ENCODE measurements at places on chromosomes 5 and 9.

DNA sequence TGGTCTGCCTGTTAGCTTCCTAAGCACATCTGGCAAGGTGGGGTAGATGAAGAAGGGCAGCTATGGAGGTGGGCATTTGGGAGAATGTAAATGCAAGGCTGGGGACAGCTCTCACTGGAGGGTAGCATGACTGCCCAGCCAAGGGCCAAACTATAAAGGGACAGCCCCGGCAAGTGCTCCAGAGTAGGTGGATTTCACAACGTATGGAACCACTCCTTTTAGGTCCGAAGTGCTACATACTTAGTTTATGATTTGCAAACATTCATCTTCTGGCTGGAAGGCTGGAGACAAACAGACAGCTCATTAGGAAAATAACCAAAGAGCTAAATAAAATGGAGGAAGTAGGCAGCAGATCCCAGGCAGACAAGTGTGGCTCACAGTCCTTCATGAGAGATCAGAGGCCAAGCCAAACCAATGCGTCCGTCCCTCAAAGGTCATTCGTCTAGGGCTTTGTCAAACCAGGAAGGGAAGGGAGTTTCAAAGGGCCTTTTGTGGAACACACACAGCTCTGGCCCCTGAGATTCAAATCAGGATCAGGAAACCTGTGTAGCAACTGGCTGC lies 42.5 kb upstream of the GLRX start:
- no peak for DNase-seq

DNA sequence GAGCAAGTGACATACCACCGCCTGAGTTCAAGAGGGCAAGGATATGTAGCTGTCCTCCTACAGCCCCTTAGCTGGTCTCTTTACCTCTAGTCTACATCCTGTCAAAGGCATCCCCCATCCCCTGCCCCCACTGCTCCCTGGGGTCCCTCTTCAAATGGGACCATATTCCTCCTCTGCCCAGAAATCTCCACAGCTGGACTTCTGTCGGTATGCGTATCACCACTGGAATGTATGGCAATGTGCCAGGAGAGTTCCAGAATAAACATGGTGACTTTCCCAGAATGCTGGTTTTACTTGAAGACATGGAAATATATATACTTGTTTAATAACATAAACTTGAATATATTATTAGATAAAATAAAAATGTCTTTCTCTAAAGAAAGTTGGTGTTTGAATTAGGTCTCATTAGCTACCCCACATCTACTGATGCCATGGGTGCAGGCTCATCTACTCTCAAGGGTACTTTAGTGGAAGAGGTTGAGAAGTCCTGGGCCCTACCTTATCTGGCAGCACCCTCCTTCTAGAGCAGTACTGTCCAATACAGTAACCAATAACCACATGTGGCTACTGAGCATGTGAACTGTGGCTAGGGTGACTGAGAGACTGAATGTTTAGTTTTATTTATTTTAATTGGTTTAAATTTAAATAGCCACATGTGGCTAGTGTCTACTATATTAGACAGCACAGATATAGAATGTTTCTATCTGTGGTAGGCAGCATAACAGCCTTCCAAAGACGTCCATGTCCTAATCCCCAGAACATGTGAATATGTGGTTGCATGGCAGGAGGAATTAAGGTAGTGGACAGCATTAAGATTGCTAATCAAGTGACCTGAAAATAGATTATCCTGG lies 181.7 kb upstream of the SLC30A5 start:
- no peak for DNase-seq

DNA sequence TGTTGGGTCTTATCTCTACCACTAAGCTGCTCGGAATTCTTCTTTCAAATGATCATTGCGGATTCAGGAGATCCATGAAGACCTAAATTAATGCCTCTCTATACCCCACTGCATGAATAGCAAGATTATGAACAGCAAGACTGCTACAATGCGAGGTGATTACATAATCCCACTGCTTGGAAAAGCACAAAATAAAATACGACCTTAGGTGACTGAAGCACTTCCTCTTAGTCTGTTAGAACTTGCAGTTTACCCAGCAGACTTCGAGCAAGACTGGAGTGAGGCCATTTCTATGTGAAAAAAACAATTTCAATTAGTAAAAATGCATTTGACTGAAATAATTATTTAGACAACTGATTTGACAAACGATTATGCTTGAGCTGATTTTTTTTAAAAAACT lies 59.8 kb downstream of the SH3RF2 start:
- no peak for DNase-seq

DNA sequence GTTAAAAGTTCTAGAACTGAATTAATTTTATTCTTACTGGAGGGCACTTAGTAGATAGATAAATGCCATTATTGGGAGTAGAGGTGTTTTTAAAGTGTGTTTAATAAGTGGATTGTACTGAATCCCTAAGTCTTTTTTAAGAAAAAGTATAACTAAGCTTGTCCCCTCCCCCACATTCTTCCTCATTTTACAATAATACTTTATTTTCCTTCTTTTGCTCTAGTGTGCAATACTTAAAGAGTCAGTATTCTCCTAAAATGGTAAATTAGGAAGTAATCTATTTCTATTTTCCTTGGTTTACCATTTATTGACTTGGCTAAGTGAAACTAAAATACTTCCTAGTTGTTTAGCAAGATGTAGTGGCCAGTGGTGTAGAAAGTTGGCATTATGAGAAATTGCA lies 11.6 kb downstream of the UBLCP1 start:
- DNase-seq = no peak

GRCh38 chr9:76564297-76564696 lies 105.3 kb downstream of the GCNT1 start:
- no peak for DNase-seq

DNA sequence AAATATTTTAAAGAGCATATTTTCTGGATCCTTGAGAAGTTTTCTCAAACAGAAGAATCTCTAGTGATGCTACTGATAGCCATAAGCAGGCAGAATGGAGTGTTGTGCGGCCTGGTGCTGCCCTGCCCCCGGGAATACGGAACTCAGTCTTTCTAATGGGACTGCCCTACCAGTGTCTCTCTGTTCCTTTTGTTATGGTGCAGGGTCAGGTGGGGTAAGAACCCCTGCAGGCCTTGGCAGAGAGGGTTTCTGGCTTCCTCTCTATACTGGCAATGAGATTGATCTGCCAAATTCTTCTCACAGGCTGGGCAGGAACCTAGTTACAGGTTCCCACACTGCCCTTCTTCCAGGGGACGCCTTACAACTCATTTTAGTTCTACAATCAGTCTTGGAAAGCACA lies 2.6 kb downstream of the IL5 start:
- no peak for DNase-seq

GRCh38 chr5:109126481-109126880 lies 283.3 kb downstream of the PJA2 start:
- DNase-seq = no peak

DNA sequence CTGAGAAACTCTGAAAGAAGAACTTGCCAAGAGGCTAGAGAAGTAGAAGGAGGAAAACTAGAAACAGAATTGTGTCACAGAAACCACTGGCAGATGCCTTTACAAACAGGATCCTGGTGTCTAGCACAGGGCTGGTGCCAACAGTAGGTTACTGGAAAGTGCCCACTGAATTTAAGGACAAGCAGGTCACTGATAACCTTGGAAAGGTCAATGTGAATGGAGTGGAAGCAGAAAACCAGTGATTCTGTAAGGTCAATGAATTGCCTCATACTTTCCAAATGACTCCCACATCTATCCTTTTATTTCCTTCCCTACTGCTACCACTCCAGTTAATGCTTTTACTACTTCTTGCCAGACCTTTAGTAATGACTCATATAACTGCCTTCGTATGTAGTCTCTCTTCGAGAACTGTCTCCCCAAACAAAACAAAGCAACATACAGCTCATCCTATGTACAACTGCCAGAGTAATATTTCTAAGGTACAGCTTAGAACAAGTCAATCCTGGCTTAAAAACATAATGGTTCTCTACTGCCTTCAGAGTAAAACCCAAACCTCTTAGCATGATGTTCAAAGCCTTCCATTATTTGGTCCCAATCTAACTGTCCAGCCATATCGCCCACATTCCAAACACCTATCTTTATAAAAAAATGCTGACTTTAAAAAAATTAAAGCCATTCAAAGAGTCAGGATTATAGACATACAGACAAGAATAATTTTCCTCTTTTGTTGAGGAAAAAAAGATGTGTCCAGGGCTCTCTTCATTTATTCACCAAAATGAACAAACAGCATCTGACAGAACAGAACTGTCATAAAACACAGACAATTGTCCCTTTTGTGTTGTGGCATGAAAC lies 52.5 kb downstream of the NR3C1 start:
- DNase-seq = no peak

DNA sequence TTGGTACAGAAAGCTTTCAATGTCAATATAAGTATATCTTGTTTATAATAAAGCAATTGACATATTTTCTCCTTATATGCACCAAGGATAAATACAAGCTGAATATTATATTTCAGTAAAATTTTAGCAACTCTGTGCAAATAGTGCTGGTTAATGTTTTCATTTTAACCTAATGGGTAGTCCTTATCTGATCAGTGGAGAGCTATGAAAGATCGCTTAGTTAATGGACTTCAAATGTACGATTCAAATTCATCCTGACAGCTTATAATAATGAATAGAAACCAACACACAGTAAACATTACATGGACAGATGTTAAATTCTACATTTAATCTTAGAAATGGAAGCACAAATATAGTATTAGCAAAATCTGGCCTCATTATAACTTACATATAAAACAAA lies 1495.2 kb upstream of the C9orf72 start:
- no peak for DNase-seq

DNA sequence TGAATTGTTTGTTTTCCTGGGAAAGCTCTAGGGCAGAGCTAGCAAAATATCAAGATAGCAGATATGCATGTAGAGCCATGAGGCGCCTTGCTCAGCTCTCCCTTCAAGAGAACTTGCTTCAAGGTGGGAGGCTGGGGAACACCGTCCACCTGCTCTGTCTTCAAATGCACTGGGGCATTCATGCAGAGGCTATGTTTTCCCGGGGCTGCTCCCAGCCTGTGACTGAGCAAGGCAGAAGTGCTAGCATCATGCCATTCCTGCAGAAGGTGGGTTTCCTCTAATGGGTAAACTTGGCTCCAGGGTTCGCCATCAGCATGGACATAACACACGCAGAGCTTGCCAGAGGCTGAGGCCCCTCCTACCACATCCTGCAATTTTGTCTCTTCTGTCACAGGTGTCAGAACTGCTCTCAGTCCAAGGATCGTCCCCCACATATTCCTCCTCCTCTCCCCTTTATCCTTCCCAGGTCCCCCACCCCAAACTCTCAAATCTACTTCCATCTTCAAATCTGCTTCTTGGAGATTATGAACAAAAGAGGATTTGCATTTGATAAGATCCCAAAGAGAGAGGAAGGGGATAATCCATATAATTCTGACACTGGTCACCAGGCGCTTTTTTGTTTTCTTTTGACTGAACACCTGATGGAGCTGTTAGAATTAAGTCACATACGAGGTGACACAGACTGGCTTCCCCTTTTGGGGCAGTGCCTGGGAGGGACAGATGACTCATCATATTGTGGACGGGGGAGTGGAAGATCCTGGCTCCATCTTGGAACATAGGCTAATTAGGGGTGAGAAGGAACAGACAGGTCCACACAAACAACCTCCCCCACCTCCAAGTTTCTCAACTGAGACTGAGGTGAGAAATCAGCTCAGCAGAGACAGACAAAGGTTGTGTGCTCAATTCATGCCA lies 85.0 kb upstream of the TAF11L2 start:
- no peak for DNase-seq

- DNase-seq = no peak
Measured at GRCh38 chr9:6268826-6269397, 53.3 kb downstream of the IL33 start.

GRCh38 chr5:95975703-95976102 lies 14.1 kb upstream of the ELL2 start:
- no peak for DNase-seq

- no peak for DNase-seq
Measured at GRCh38 chr9:109256336-109256735, 64.5 kb downstream of the EPB41L4B start.

- DNase-seq = no peak
Measured at GRCh38 chr5:179610903-179611265, 12.6 kb downstream of the HNRNPH1 start.

GRCh38 chr9:70455993-70456704 lies 41.7 kb upstream of the KLF9 start:
- no peak for DNase-seq

GRCh38 chr5:160020266-160020770 lies 11.4 kb downstream of the TTC1 start:
- no peak for DNase-seq

DNA sequence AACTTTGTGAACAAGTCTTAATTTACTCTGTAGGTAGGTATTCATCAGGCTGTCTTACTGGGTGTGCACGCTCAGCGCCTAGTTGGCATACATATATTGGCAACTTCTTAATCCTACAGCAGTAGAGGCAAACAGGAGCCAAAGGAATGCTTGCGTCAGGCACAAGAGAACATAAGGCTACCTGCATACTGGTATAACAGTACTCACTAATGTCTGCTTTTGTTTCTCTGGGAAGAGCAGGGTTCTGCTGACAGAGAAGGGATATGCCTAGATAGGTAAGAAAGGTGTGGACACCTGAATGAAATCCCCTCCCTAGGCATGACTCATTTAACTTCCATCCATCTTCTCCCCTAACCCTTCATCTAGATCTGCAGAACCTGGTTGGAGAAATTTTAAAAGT lies 40.1 kb downstream of the ELL2 start:
- DNase-seq = no peak

DNA sequence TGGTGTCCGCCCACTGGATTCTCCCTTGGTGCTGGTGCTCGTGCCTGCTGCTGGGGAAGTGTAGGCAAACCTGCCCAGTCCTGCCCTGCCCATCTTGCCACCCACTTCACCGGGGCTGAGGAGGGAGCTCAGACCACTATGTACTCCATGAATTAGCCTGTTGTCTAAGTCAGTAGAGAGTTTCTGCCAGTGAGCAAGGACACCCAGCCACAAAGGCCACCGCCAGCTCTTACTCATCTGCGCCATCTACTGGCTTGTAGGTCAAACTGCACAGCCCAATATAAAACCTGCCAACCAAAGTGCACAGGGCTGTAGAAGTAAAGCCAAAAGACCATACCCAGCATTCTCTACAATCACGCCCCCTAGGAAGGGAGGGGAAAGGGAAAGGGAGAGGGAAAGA lies 102.3 kb downstream of the GLIS3 start:
- DNase-seq = no peak

GRCh38 chr5:78798673-78799029 lies 150.1 kb upstream of the LHFPL2 start:
- no peak for DNase-seq

- DNase-seq = no peak
Measured at GRCh38 chr9:98066235-98066634, 9.7 kb downstream of the NANS start.
